ENCODE measurements at places on chromosomes 12 and 14.

DNA sequence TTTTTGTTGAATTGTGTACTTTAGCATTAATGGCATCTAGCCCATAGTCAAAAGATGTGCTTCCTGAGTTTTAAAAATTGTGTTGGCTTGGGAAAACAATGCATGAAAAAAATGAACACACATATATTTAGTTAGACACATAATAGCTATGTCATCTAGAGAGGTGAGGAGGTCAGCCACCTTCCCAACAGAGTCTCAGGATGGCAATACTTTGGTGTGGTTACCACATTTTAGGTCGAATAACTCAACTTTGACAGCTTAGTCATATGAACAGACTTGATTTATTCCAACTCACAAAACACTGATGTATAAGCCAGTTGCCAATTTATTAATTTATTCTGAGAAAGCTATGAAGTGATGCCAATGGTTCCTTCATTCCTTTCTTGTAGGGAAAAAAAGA, 114.0 kb downstream of the ETNK1 start:
- no peak for DNase-seq

DNA sequence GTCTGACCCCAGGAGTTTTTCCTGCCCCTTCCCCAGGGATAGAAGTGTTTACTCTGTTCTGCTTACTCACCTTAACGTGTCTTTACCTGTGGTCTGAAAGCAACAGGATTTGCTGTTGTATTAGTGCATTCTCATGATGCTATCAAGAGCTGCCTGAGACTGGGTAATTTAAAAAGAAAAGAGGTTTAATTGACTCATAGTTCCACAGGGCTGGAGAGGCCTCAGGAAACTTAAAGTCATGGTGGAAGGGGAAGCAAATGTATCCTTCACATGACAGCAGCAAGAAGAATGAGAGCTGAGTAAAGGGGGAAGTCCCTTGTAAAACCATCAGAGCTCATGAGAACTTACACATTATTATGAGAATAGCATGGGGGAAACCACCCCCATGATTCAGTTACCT, 240.4 kb downstream of the SNAPC1 start:
- DNase-seq: no peak

DNA sequence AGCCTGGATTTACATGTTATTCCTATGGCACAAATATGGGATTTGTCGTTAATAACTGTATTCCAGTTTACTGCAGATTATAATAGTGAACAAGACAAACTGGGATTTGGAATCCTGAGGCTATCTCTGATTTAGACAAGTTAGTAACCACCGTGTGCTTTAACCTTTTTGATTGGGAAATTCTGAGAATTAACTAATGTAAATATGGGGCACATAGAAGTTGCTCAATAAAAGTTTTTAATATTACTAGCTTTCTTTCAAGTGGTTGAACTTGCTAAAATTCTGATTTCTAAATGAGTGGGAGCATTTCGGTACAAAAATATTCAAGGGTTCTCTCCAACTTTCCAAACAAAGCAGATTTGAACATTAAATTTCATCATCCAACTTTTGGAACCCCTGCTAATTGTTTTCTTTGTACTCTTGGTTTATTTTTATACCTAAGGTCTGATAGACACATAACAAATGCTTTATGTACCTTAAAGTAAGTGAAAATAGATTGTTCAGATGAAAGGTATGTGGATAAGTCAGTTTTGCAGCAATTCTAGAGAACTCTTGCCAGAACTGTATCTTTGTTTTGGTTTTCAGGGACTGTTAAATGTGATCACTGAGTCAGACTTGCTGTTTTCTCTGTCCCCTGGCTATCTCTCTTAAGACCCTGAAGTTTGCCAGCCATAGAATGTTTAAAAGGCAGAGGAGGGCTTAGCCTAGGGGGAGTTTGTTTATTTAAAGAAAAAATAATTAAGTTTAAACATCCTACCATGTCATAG, 57.5 kb downstream of the FRS2 start:
- no peak for DNase-seq

DNA sequence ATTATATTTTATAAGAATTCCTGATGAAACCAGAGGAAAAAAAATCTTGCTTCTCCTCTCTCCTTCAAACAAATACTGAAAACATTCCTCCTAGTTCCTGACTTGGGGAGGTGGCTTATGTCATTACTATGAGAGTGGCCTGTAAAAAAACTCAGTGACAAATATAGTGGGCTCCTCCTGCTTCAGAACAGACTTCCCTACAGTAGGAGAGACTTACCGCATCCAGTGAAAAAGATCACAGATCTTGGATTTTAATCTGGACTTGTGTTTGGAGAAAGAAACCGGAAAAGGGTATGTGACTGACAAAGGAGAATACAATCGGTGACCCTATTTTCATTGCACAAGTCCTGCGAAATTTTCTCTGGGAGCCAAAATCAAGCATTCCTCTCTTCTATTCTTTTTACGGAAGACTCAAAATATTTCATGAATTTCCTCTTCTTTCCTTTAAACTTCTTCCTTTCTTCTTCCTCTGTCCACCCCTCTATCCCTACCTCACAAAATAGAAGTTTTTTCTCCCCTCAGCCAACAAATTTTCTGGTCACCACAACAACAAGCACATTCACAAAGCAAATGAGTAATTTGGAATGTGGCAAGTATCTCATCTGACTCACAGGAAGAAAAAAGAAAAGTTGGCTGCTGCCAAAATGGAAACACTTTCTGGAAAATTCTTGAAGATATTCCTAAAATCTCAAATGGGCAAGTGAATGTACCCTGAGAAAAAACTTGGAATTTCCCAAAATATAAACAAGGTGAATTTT, 185.1 kb upstream of the CDKN3 start:
- DNase-seq: no peak

DNA sequence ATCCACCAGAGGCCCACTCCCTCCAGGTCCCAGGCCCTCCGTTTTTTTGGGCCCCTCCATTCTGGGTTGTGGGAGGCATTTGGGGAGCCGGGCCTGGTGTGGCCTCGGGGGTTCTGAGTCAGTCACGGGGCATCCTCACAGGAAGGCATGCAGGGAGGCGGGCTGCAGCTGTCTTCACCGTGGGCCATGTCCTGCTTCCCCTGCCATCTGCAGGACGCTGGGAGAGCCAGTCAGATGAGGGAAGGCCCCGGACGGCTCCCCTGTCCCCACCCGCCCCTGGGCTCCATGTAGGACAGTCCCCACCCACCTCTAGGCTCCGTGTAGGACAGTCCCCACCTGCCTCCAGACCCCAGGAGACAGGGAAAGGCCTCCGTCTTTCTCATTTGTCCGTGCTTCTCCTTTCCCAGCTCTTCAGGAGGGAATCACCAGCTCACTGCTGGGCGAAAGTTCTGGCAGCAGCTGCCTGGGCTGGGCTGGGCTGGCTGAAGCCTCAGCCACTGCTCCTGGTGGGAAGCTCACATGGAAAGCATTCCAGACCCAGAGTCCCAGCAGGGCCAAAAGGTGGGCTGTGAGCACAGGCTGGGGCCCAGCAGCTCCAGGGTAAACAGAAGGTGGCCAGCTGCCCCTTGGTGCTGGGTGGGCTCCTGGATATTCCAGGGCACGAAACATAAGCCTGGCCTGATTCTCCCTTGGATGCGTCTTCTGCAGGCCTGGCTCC, 217.8 kb downstream of the KIF26A start:
- no peak for DNase-seq

DNA sequence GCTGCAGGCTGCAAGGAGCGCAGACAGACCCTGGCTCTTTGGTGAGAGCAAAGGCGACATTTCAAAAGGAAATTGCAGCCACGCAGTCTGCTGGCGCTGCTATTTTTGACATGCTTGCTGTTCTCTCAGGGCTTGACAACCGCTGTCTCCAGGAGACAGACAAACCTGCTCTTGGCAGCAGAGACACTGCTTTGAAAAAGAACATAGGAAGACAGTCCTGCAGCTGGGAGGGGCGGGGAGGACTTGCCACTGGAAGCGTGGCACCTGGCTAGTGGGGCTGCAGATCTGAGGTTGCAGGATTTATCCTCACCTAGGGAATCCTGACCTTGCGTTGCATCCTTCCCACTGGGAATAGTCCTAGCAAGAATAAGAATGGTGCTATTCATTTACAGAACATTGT, 91.8 kb upstream of the KCNA1 start:
- DNase-seq: no peak

DNA sequence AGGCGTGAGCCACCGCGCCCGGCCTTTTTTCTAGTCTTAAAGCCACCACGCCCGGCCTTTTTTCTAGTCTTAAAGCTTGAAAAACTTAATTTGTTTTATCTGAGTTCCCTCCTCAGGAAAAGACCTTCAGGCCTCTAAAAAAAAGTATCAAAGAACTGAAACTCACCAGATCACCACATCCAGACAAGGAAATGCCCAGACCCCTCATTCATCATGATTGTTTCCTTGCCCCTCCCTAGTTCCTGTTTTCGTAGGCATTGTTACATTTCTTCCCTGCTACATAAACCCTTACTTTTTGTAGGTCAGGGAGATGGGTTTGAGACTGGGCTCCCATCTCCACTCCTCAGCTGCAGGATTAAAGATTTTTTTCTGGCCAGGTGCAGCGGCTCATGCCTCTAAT, 21.1 kb upstream of the VWF start:
- no peak for DNase-seq

Data from NB4 (cell line).